ENCODE measurements at places on chromosomes 16 and 17.

DNA sequence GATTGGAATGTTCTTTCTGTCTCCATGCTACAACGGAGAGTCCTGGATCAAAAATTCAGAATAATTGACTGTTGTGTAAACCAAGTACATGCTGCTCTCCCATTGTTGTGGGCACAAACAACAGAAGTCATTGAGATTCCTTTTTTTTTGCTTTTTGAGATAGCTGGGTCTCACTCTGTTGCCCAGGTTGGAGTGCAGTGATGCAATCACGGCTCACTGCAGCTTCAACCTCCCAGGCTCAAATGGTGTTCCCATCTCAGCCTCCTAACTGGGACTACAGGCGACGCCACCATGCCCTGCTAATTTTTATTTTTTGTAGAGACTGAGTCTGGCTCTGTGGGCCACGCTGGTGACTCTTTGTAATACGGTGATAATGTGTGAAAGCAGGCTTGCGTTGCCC lies 24.5 kb downstream of the NDE1 start:
- DNase-seq: no peak

GRCh38 chr17:78174870-78175642 lies 6.7 kb downstream of the SYNGR2 start:
- no peak for DNase-seq

DNA sequence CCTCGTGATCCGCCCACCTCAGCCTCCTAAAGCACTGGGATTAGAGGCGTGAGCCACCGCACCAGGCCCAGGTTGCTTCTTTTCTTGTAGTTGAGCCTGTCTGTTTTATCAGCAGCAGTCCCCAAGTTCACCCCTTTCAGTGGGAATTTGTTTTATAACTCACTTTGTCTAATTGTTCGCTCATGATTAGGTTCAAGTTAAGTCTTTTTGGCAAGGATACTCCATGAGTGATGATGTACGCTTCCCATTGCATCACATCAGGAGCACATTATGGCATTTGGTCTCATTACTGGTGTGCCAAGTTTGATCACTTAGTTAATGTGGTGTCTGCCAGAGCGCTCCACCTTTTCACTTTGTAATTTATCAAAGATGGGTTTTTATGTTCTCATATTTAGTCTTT lies 14.4 kb upstream of the GJD3 start:
- DNase-seq: no peak

DNA sequence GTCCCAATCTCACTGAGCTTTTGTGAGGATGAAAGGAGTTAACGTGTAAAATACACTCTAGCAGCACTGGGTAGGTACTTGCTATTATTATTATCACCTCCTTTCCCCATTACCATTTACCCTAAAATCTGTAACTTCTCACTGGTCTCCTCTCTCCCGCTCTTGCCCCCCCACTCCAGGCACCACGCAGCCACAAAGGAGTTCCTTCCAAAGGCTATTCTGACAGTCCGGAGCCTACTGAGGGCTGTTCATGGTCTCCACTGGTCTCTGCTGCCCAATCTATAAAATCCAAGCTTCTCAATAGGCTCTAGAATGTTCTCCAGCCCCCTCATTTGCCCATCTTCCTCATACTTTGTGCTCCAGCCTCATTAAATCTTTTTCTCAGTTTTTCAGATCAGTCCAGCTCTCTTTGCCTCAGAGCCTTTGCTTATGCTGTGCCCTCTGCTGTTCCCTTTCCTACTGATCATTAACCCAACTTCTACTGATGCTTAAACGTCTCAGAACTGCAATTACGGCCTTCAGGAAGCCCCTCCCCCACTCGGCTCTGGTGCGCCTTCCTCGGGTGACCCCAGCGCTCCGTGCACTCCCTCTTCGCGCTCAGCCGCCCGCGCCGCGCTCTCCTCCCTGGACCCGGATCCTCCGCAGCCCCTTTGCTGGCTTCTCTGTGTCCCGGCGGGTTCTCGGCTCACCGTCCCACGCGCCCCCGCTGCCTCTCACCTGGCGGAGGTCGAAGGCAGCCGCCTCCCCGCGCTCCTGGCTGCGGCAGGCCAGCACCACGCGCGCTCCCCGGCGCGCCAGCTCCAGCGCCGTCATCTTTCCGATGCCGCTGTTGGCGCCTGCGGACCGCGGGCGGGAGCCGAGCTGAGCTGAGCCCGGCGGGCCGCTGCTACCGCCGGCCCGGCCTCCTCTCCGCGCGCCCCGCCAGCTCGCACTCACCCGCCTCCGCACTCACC lies 737 bp downstream of the DHRS13 start:
- DNase-seq: no peak

- DNase-seq: no peak
These were observed 10.8 kb downstream of the LYRM1 start for GRCh38 chr16:20911361-20911760.

DNA sequence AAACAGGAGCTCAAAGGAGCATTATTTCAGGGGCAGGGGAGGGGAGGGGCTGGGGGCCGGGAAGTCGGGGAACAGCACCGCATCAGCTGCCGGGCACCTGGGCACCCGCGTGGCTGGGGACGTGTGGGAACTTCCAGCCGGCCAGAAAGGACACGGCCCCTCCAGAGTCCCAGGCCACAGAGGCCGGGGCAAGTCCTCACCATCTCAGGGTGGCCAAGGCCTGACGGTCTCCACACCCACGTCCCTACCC lies 1.1 kb downstream of the PGAP6 start:
- DNase-seq: no peak

GRCh38 chr17:13678841-13679240 lies 77.1 kb upstream of the HS3ST3A1 start:
- DNase-seq: no peak

DNA sequence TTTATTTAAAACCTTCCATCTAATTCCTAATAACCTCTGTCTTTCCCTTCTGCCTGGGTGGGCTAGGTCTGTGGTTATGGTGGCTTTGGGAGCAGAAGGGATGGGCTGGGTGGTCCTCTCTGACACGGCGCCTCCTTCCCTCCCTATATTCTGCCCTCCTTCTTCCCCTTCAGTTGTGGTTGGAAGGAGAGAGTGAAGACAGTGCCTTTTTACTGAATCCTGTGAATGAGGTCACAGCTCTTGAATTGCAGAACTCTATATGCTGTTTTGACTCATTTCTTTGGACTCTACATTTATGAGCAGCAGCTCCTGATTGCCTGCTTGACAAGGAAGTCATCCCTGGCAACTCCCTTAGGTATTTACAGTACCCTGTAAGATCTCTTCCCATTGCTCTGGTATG lies 256.0 kb upstream of the ELAC2 start:
- DNase-seq: no peak

- no peak for DNase-seq
These were observed 271.2 kb upstream of the RPL38 start for GRCh38 chr17:73932216-73932749.

GRCh38 chr17:41360296-41360995 lies 9.2 kb downstream of the KRT33B start:
- DNase-seq: no peak

DNA sequence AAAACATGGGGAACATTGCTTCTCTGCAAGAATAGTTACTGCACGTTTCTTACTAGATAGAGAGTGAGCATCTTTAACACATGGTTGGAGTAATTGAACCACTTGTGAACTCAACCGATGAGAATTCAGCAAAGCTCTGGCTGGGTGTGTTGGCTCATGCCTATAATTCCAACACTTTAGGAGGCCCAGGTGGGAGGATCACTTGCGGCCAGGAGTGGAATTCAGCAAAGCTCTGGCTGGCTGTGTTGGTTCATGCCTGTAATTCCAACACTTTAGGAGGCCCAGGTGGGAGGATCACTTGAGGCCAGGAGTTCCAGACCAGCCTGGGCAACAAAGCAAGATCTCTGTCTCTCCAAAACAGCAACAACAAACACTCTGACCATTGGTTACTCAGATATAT lies 865.9 kb downstream of the KCNJ2 start:
- DNase-seq: no peak

DNA sequence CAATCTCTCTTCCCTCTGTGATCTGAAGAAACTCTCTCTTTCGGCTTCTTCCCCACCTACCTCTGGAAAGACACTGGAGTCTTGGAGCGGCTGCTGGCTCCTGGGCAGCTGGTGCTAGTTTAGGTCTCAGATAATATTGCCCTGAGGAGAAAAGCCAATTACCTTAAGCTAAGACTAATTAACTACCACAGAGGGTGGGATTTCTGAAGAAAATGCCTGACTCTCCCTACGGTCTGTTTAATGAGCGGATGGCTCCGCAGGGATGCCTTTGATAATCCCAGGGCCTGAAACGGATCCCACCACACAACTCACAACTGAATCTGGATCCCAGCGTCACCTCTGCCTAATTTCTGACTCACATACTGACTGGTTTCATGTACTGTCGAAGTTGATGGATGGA lies 127.0 kb upstream of the NLRP1 start:
- DNase-seq: no peak
